ENCODE measurements at places on chromosomes 6 and 20. TPM values are rescaled to one million over a fixed set of nuclear protein-coding genes. Genes with fewer than 3 reads are reported as not detected.

DNA sequence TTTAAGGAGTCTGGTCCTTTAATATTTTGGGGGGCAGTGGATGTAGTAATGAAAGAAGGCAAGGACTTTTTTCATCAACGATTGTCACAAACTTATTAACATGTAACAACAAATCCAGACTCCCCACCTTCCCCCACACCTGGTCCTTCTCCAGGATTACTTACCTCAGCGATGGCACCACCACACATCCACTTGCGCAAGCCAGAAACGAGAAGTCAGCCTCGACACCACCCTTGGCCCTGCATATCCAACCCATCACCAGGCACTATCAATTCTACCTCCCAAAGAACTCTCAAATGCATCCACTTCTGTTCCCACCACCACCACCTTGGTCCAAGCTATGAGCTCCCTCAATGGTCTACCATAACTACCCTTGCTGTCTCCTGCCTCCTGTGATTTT, 6.6 kb downstream of the EZR start:
- no peak for DNase-seq

DNA sequence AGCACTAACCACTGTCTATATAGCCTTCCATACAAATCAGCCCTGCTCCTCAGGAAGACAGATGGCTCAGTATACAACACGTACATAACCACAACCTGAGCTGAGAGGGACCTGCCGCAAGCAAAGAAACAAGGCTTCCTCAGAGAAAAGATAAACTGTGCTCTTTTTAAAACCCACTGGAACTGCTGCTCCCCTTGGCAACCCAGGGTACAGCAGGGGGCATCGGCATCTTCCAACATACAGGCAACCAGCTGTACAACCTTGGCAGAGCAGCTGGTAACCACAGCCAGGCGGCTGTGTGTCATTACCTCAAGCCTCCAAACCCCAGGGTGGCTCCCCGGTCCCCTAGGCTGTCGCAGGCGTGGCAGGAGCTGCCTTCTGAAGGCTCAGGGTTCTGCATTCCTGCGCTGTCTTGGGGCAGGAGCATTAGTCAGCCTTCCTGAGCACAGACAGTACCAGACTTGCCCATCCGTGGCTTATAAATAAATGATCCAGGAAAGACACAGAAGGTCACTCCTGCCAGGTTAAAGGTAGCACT, 249.5 kb downstream of the ADGRG6 start:
- DNase-seq: peak; percentile 51

- DNase-seq: no peak
These were observed 187.7 kb downstream of the NFATC2 start for GRCh38 chr20:51354769-51355319.

DNA sequence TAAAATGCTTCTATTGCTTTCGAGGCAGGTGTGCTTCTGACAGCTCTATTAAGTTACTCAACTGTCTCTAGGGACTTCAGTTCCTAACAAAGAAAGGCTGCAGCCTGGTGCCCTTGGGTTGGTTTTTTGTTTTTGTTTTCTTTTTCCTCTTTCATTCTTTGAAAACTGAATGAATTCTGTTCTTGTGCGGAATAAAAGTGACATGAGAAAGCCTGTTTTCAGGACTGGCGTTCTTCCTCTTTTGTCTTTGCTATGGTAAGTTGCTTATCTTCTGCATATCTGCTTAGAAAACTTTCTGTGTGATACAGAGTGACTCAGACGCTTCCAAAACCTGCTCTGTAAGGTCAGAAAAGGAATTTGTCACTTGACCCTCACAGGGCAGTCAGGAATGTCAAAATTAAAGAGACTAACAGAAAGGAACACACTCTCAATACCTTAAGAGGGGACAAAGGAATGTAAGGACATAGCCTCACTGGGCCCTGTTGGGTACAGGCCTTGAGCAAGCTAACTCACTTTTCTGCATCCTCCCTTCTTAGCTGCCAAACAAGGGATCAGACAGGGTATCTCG, 56.2 kb upstream of the NHSL1 start:
- no peak for DNase-seq

GRCh38 chr6:25476126-25476525, 175.9 kb upstream of the SCGN start:
- DNase-seq: no peak

- no peak for DNase-seq
These were observed 251.6 kb downstream of the ADGB start for GRCh38 chr6:146850238-146850896.

- no peak for DNase-seq
These were observed 260.3 kb downstream of the ALDH8A1 start for GRCh38 chr6:134689641-134690040.

DNA sequence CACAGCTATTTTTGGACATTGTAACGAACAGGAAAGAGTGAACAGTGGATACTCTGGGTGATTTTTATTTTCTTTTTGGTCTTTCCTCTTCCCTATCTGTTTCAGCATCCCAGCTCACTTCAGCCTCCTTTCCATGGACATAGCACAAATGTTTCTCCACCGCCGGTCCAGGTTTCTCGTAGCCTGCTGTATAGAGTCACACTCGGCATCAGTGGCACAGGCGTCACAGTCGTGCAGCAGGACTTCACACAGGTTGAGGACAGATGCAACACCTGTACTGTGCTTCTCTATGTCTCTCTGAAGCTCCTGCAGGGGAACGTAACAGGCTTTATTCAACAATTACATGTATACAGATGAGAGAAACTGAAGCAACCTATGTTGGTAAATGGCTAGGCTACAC, 348.3 kb downstream of the ESR1 start:
- DNase-seq: no peak

- DNase-seq: no peak
These were observed 18.1 kb upstream of the SIRPA start for GRCh38 chr20:1876975-1877608.

GRCh38 chr6:166105341-166106075, 62.1 kb downstream of the TBXT start:
- no peak for DNase-seq

GRCh38 chr6:98929498-98930060, 18.2 kb downstream of the FBXL4 start:
- DNase-seq: no peak

DNA sequence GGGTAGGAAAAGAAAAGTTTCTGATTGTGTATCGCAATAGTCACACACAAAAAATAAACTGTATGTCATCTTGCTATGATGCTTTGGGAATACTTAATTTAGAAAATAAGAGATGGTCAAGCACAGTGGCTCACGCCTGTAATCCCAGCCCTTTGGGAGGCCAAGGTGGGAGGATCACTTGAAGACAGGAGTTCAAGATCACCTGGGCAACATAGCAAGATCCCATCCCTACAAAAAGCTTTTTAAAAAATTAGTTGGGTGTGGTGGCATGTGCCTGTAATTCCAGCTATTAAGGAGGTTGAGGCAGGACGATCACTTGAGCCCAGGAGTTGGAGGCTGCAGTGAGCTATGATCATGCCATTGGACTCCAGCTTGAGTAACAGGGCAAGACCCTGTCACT, 27.6 kb downstream of the MAP7 start:
- no peak for DNase-seq

GRCh38 chr6:74128536-74128935, 432.5 kb downstream of the CD109 start:
- no peak for DNase-seq

DNA sequence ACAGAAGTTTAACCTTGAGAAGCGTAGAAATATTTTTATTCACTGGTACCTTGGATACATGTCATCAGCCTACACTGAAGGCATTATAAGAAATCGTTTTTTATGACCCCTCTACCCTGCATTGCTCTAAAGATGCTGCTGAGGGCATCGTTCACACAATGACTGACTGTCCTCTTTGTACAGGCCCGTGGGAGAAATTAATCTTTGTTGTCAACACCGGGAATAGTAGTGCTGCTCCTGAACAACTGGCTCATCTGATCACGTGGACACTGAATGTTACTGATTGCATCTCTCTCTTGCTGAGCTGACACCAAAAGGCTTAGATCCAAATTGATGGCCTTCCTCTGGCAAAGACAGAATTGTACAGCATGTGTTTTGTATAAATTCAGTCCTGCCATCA, 157.1 kb upstream of the SMLR1 start:
- no peak for DNase-seq

- DNase-seq: no peak
These were observed 44.3 kb downstream of the TOP1 start for GRCh38 chr20:41072915-41073314.

- DNase-seq: no peak
These were observed 272.2 kb upstream of the THEMIS start for GRCh38 chr6:128172752-128173682.

DNA sequence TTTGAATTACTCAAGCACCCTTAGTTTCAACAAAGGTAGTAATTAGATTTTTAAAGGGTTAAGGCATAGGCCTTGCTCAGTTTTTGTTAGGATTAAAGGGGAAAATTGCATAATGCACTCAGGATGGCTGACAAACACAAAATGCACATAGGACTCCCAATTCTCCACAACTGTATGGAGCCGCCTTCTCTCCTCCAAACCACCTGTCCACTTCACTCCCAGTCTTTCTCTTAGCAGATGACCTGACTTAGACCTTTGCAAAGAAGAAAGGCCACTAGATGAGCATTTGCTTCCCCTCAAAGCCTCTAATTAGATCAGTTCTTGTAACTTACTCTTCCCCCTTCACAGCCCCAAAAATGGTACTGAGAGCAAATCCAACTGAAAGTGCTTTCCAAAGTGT, 20.1 kb downstream of the NSFL1C start:
- DNase-seq: no peak

GRCh38 chr6:166222631-166223030, 55.0 kb upstream of the TBXT start:
- DNase-seq: no peak

GRCh38 chr6:157014871-157015270, 237.7 kb downstream of the ARID1B start:
- DNase-seq: no peak

DNA sequence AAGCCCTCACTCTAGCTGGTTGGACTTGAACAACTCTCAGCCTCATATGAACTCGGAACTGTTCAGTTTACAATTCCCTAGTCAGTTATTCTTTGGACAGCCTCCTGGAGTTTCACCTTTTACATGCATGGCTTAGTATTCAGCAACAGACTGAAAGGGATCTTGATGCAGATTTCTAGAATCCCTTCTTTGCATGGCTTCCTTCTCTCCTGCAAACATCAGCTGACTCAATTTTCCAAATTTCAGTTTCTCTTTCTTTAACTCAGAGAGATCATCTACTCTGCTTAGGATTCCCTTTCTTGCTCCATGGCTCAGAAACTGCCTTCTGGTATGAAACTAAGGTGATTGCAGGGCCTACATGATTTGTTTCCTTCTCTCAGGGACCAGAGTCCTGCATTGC, 99.6 kb downstream of the CEP57L1 start:
- DNase-seq: no peak

- peak; percentile 54 for DNase-seq
These were observed 46.2 kb upstream of the EEF1A1 start for GRCh38 chr6:73566954-73567591.

GRCh38 chr6:16698997-16699868, 62.0 kb downstream of the ATXN1 start:
- no peak for DNase-seq

DNA sequence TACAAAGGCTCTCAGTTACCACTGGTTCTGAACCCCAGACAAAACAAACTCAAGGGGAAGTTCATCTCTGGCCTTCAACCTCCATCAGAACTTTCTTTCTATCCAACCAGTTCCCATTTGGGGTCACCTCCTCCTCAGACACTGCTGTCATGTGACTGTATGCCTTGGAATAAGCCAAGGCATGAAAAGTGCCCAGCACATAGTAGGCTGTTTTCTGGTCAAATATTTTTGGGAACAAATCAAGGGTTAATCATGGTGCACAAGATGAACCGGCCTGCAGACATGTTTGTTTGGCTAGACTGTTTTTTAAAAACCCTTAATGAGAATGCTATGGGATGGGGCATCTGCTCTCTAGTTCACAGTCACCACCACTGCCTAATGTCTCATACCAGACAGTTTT, 48.9 kb upstream of the MRPS10 start:
- DNase-seq: no peak

GRCh38 chr20:32201977-32202363, 5.6 kb downstream of the PLAGL2 start:
- no peak for DNase-seq

DNA sequence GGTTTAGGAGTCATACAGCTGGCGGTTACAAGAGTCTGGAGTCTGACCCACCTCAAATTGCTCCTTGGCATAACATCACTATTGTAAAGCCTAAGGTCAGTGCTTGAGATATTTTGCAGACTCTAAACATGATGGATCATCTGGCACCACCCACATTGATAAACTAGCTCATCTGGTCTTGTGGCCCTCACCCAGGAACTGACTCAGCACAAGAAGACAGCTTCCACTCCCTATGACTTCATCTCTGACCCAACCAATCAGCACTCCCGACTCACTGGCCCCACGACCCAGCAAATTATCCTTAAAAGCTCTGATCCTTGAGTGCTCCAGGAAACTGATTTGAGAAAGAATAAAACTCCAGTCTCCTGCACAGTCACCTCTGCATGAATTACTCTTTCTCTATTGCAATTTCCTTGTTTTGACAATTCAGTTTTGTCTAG, 115.9 kb downstream of the CD24 start:
- DNase-seq: peak; percentile 67

The PAX1 gene
- total RNA-seq: not detected

The TNXB gene
- total RNA-seq: 121 TPM

The CTAGE9 gene
- not detected for total RNA-seq

The CYP39A1 gene
- 3.5 TPM for total RNA-seq

The ZNF391 gene
- 8.0 TPM for total RNA-seq

The BCAS1 gene
- 67.2 TPM for total RNA-seq

The SMLR1 gene
- total RNA-seq: not detected

The LIME1 gene
- 7.3 TPM for total RNA-seq

The GABRR2 gene
- 0.73 TPM for total RNA-seq

The POU5F1 gene
- 9.5 TPM for total RNA-seq

The PRDM13 gene
- not detected for total RNA-seq

The KCNK15 gene
- total RNA-seq: 3.4 TPM

The NRSN1 gene
- not detected for total RNA-seq

The RWDD2A gene
- total RNA-seq: 2.6 TPM

Measured in ureter (tissue), 1 donor.